ENCODE measurements at places on chromosomes 11 and 22. TPM values are rescaled to one million over a fixed set of nuclear protein-coding genes. Genes with fewer than 3 reads are reported as not detected.

The CAPN5 gene
- 24.8 TPM for total RNA-seq

The TMEM86A gene
- total RNA-seq: 5.3 TPM

The MIOX gene
- total RNA-seq: 5.4 TPM

The KIRREL3 gene
- total RNA-seq: 6.1 TPM

The RAB36 gene
- 12.9 TPM for total RNA-seq

Measured in metanephros (tissue), 2 donors.